ENCODE measurements at places on chromosomes 3 and 15. TPM values are rescaled to one million over a fixed set of nuclear protein-coding genes. Genes with fewer than 3 reads are reported as not detected.

GRCh38 chr15:44009038-44009437, 182.2 kb downstream of the WDR76 start:
- no peak for DNase-seq

Gene DUOXA1
- total RNA-seq, result under 0.01 TPM

- no peak for DNase-seq
Observed at GRCh38 chr15:27870320-27870719, 228.8 kb downstream of the OCA2 start.

- DNase-seq, result no peak
Observed at GRCh38 chr3:122091602-122092295, 36.6 kb downstream of the CD86 start.

DNA sequence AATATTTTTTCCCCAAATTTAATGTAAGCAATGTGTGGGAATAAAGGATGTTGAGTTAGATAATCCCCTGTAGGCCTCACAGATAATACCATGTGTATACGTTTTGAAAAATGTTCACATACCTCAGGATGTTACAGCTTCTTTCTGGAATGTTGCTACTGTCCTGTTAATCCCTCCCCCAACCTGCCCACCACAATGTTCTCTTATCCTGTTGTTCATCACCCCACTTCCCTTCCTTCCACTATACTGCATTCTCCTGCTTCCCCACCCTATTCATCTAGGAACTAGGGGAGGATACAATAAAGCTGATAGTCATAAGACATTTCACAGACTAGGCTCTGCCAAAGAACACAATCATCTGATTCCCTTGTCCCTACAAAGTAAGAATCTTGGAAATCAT, 92.1 kb downstream of the IGF2BP2 start:
- DNase-seq, result no peak

- DNase-seq, result no peak
Observed at GRCh38 chr15:68410466-68411342, 21.3 kb downstream of the ITGA11 start.

Gene AHSG
- total RNA-seq, result not detected

Gene LRRC58
- 18.0 TPM for total RNA-seq

Gene LIPC
- 0.27 TPM for total RNA-seq

DNA sequence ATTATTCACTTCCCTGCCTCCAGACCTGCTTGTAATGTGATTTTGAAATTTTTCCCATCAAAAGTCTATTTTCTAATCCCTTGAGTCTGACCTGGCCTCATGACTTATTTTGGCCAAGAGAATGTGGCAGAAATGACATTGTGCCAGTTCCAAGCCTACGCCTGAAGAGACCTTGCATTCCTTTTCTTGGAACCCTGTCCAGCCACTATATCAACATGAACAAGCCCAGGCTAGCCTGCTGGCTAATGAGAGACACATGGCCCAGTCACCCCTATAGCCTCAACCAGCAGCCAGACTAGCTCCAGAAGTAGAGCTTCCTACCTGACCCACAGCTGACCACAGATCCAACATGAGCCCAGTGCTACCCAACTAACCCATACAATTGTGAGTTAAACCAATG, 121.1 kb upstream of the ACP3 start:
- no peak for DNase-seq

GRCh38 chr3:29275309-29275708, 5.6 kb upstream of the RBMS3 start:
- DNase-seq, result no peak

Data from hematopoietic multipotent progenitor cell (in vitro differentiated cells).